ENCODE measurements at places on chromosomes 6 and 20. TPM values are rescaled to one million over a fixed set of nuclear protein-coding genes. Genes with fewer than 3 reads are reported as not detected.

DNA sequence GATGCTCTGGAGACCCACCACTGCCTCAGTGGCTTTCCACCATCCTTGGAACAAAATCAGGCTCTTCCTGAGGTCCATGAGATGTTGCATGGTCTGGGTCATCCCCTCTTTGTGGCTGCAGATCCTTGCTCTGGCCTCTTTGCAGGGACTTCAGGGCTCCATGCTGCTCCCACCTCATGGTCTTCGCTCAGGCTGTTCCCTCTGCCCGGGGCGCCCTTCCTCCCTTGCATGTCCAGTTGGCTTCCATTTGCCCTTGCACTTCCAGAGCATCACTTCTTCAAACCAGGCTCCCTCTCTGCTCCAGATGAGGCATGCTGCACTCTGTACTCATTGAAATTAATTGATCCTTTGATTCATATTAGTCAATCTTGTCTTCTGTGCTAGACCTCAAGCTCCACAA lies 4.4 kb upstream of the PHACTR3 start:
- no peak for DNase-seq

The ARMH2 gene
- not detected for total RNA-seq

The ECT2L gene
- total RNA-seq, result not detected

- DNase-seq, result no peak
These were observed 68.8 kb downstream of the PFDN4 start for GRCh38 chr20:54276577-54277169.

The ADGRB3 gene
- 3.9 TPM for total RNA-seq

The FITM2 gene
- total RNA-seq, result 2.0 TPM

The MAPK13 gene
- 0.69 TPM for total RNA-seq
